Activated CD4-positive, alpha-beta T cell treated with anti-CD3 and anti-CD28 coated beads, Interleukin-2, amount 50 U/mL, for 1 hour (primary cell): ENCODE measurements at places on chromosomes 1 and 21.
A peak's percentile ranks its signal among the peaks of the same experiment; 100 is the strongest.

- DNase-seq, result no peak
Observed at GRCh38 chr1:36879613-36880012, 154.7 kb downstream of the GRIK3 start.

DNA sequence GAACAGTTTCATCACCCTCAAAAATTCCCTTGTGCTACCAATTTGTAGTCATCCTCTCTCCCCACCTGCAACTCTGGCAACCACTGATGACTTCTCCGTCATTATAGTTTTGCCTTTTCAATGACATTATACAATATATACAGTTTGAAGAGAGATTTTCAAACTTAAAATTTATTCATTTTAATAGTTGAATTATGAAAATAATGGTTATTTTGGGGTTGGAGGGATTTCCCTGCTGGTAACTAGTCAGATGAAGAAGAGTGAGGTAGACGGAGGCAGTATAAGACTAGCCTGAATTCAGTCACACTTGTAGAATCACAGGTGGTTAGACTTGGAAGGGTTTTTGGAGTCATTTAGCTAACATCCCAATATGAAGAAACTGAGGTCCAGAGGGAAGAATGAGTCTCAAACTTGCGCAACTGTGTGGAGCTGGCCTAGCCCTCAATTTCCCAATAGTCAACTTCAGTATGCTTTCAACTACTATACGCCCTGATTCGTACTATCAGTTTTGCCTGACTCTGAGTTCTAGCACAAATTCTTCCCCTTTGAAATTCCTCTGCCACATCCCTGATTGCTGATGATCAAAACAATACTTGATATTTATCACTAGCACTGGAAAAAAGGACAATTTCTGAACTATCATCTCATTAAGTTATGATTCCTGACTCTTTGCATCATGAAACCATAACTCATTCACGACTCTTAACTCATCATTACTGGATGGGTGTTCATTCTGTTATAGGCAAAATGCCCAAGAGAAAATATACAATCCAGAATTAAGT, 54.2 kb downstream of the VANGL2 start:
- DNase-seq, result no peak

DNA sequence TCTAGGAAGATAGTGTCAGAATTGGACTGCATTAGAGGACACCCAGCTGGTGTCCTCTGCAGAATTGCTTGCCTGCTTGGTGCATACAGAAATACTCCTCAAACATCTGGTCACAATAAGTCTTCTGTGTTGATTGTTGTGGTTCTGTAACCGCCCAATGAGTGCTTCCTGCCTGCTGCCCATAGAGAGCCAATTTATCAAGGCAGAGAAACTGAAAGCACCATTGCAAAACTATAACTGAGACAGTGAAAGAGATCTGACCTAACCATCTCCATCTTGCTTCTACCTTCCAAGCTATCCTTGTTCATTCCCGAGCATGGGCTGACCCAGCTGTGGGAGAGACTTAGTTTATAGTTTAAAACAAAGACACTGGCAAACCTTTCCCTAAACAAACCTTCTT, 462.4 kb upstream of the RGS18 start:
- DNase-seq, result no peak

- no peak for DNase-seq
Observed at GRCh38 chr1:71014178-71014579, 33.4 kb downstream of the PTGER3 start.

GRCh38 chr1:199272139-199272544, 633.3 kb downstream of the PTPRC start:
- no peak for DNase-seq

- DNase-seq, result no peak
Observed at GRCh38 chr1:99384021-99384420, 119.7 kb downstream of the PLPPR4 start.

- no peak for DNase-seq
Observed at GRCh38 chr1:66267201-66267940, 266.6 kb upstream of the SGIP1 start.

DNA sequence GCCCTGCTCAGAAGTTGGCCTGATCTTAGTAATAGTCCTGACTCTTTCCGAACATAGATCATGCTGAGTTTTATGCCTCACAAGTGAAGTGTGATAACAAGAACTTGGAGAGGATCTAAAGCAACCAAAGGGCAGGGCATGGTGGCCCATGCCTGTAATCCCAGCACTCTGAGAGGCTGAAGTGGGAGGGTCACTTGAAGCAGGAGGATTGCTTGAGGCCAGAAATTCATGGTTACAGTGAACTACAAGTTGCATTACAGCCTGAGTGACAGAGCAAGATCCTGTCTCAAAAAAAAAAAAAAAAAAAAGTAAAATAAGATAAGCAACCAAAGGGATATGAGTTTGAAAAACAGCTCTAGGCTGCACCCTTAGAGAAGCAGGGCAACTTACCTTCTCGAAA, 18.5 kb upstream of the BCL9 start:
- no peak for DNase-seq

DNA sequence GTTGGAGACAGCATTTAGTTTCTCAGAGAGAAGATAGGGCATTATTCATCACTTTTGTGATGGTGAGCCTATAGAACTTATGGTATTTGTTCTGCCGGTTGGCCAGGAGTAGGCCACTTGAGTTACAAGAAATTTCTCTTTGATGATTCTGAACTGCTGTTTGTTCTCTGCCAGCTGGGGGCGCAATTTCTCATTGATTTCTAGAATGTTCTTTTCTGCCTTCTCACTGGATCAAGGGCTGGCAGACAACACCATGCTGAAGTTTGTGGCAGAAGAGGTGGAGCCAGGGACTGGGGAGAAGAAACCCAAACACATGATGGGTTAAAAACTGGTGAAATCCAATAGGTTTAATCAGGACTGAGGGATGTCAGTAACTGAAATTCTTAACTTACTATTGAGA, 360.6 kb downstream of the FAM72C start:
- no peak for DNase-seq

DNA sequence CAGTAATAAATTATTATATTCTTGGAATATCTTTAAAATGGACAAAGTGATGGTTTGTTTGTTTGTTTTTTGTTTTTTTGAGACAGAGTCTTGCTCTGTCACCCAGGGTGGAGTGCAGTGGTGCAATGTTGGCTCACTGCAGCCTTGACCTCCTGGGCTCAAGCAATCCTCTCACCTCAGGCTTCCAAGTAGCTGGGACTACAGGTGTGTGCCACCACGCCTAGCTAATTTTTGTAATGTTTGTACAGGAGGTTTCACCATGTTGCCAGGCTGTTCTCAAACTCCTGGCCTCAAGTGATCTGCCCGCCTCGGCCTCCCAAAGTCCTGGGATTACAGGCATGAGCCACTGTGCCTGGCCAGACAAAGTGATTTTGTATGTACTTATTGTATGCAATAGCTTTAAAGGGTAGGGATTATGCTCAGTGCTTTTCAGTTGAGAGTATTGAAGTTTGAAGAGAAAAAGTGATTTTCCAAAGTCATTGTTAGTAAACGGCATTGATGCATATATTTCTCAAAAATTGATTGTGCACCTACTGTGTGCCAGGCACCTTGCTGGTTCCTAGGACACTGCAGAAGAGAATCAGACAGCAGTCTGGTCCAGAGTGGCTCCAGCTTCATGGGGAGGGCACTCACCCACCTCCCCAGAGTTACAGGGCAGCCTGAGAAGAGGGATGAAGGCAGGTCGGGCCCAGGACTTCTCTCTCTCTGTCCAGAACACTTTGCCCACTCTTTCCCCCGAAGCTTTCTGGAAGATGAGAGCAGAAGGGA, 34.2 kb upstream of the TTC22 start:
- no peak for DNase-seq

GRCh38 chr1:223780949-223781348, 64.8 kb downstream of the TP53BP2 start:
- no peak for DNase-seq

- no peak for DNase-seq
Observed at GRCh38 chr1:157380523-157380922, 171.8 kb downstream of the FCRL5 start.

DNA sequence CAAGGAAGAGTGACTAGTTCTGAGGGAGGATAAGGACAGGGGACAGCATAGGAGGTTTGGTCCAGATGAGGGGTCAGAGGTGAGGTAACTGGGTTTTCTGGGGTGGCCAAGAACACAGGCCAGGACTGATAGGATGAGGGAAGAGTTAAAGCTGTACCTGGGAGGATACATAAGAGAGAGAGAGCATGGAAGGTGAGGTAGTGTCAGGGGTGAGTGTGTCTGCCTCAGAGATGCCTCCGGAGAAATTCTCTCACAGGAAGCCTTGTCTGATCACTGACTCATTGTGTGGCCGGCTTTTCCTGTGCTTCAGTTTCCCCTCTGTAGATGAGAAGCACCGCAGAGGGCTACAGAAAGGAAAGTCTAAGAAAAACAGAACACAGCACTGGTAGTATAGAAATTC, 40.2 kb downstream of the FASLG start:
- DNase-seq, result peak; percentile 71

DNA sequence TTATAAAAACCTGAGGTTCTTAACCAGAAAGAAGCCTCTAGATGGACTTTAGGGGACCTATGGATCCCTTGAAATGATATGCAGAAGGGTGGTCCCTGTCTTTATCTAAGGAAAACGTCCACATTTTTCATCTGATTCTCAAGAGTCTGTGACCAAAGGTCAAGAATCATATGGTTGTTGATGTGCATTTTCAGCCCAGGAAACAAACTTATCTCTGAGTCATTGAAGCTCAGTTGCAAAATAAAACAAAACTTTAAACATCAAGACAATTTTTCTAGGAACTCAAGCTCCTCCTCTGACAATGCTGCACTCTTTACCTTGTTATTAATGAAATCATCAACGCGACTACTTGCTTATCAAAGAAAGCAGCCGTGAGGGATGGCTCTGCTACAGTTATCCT, 83.3 kb downstream of the TIAM1 start:
- no peak for DNase-seq

DNA sequence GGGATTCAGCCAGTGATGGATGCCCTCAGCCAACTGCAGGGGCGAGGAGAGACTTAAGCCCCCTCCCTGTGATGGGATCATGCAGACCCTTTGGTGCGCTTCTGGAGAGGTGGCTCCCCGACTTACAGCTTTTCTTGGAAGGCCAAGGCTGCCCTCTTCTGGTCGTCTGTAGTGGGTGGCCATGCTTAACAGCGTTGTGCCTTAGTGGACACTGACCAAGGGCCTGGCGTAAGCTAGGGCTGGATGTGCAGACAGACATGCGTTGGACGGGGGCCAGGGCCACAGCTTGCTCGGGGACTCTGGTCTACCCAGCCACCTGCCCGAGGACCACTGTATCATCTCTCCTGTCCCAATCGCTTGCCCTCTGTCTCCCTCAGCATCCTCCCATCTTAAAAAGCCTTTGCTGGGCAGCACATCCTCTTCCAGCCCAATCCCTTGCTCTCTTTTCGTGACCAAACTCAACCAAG, 5.5 kb downstream of the AZIN2 start:
- peak; percentile 19 for DNase-seq

GRCh38 chr1:66533804-66534740, at the start of gene SGIP1:
Gene SGIP1, plus strand, starts transcription at chr1:66534153. Its CDS starts 206 bp downstream, at chr1:66534359.
- DNase-seq, result no peak

GRCh38 chr1:218164111-218164929, 120.8 kb upstream of the RRP15 start:
- DNase-seq, result no peak

DNA sequence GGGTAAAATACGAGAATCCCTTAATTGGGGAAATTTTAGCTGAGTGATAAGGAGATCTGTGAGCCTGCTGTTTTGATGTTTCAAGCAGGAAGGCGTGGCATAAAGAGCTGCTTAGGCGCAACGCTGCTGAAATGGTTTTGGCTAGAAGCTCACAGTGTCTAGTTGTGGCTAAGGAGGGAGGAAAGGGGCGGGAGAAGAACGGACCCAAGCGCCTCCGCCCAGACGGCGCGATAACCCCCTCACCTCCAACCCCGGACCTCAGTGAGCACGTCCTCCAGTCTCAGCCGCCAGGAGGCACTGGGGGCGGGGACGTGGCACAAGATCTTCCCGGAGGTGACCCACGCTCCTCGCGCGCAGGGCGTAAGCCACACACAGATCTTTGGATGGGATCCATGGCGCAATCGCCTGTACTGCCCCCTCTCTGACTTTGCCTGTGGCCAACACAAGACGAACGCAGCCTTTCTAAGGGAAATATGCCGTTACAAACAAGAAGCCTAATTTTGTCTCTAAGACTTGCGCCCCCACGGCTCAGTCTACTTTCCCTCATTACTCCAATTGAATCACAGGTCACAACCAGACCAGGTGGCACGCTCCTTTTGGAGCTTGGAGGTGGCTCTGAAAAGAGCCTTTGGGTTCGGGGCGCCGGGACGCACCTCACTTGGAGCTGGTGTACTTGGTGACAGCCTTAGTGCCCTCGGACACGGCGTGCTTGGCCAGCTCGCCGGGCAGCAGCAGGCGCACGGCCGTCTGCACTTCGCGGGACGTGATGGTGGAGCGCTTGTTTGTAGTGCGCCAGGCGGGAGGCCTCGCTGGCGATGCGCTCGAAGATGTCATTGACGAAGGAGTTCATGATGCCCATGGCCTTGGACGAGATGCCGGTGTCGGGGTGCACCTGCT, 23.4 kb upstream of the RNF187 start:
- peak; percentile 15 for DNase-seq

DNA sequence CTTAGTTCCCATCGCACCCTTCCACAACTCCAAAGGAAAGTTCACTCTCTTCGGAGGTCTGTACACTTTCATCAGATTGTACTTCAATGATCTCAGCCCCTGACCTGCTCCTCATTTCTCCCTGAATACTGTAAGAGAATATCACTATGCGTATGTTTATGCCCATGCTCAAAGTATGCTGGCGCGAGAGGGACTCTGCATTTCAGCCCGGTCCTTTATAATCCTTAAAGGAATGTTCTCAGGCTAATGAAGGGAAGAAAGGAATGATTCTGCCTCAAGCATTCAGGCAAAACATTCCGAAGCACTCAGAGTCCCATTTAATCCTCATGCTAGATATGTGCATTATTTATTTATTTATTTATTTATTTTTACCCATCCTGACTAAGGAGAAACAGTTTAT, 76.8 kb downstream of the PLD5 start:
- no peak for DNase-seq

DNA sequence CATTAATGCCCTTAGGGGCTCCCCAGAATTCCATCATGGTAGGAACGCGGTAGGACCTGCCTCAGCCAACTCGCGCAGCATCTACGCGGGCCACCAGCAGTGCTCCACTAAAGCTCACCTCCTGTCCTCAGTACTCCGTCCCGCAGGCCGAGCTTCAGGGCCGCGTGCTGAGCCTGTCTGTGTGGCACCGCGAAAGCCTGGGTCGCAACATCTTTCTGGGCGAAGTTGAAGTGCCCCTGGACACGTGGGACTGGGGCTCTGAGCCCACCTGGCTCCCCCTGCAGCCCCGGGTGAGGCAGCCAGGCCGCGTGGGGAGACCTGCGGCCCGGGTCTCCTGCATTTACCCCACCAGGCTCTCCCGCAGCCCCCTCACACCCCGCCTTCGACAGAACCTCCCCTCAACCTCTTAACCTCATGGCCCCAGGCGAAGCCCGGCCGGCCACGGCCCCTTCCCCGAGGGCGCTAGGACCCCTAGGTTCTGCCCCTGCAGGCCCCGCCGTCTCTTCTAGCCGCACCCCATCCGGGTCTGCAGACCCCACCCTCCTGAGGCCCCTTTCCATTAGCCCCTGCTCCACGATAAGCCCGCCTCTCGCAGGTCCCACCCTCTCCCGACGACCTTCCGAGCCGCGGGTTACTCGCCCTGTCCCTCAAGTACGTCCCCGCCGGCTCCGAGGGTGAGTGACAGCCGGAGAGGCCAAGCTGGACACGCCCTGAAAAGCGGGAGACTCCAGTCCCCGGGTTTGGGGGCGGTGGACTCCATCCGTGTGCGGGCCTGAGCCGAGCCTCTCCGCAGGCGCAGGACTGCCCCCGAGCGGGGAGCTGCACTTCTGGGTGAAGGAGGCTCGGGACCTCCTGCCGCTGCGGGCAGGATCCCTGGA, 9.1 kb downstream of the SYTL1 start:
- DNase-seq, result no peak
